ENCODE measurements at places on chromosomes 13 and 19. TPM values are rescaled to one million over a fixed set of nuclear protein-coding genes. Genes with fewer than 3 reads are reported as not detected.

GRCh38 chr13:31747291-31747690 lies 8.0 kb downstream of the RXFP2 start:
- no peaks in the 10 kb centered on the region for H3K4me1 ChIP-seq
- H3K27me3 ChIP-seq, result no peaks in the 10 kb centered on the region
- no peak for DNase-seq
- H3K27ac ChIP-seq, result no peak overlapping the region
- H3K36me3 ChIP-seq, result no peaks in the 10 kb centered on the region
- H3K4me3 ChIP-seq, result no peak overlapping the region

- H3K4me3 ChIP-seq, result no peak overlapping the region
- peaks cover 19% of the 10 kb centered on the region for H3K4me1 ChIP-seq
- H3K36me3 ChIP-seq, result no peaks in the 10 kb centered on the region
- no peak overlapping the region for H3K27ac ChIP-seq
- DNase-seq, result no peak
These were observed 73.5 kb downstream of the STK24 start for GRCh38 chr13:98503175-98504028.

GRCh38 chr19:3986260-3987041 lies 1.2 kb upstream of the EEF2 start:
- DNase-seq, result peak; percentile 60
- peak overlapping the region; percentile 13 for H3K4me3 ChIP-seq
- H3K36me3 ChIP-seq, result peaks cover 9% of the 10 kb centered on the region
- peaks cover 27% of the 10 kb centered on the region for H3K4me1 ChIP-seq
- peak overlapping the region; percentile 28 for H3K27ac ChIP-seq
- H3K27me3 ChIP-seq, result no peaks in the 10 kb centered on the region

DNA sequence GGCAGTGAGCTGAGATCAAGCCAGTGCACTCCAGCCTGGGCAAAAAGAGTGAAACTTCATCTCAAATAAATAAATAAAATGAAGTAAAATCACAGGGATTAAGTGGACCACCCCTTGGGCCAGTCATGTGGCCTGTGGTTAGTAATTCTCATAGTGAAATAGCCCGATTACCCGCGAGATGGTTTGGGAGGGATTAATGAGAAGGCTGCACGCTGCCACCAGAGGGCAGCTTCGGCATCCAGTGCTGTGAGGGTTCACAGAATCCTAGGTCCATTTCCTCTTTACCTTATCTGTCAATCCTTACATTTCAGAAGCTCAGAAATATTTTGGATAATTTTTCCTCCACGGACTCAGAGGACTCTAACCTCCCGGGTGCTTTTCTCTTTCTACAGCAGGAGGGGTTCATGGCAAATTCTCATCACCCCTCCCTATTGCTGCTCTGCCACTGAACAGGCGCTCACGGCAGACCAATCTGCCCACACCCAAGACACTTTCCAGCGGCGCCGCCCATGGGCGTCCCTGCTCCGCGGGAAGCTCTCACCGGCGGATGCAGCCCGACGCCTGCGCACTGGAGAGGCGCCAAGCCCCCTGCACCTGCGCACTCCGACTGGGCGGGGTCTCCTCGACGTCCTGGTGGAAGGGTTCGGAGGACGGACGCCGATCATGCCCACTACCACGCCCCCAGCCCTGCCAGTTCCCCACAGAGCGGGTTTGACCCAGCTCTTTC lies 11.0 kb downstream of the ZNF835 start:
- no peak overlapping the region for H3K4me3 ChIP-seq
- H3K27me3 ChIP-seq, result no peaks in the 10 kb centered on the region
- DNase-seq, result peak; percentile 15
- no peak overlapping the region for H3K27ac ChIP-seq
- no peaks in the 10 kb centered on the region for H3K36me3 ChIP-seq

GRCh38 chr13:53174545-53174944 lies 145.9 kb downstream of the OLFM4 start:
- H3K27me3 ChIP-seq, result no peaks in the 10 kb centered on the region
- no peak overlapping the region for H3K4me3 ChIP-seq
- H3K4me1 ChIP-seq, result no peaks in the 10 kb centered on the region
- DNase-seq, result no peak
- H3K36me3 ChIP-seq, result no peaks in the 10 kb centered on the region

DNA sequence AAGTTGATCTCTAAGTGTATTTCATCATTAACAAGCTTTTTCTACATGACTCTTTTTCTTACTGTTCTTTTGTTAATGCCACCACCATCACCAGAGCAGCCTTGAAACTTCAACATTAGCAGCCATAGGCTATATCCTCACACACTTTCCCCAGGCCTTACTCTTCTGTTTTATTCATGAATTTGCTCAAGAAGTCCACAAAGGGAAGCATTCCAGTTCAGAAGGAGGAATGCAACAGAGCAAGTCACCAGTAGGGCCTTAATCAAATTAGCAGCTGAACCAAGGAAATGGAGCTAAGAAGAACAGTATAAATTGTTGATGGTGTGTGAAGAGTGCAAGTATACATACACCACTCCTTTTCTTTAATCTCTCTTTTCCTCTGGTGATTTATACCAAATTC lies 223.1 kb downstream of the NBEA start:
- DNase-seq, result no peak
- H3K4me1 ChIP-seq, result no peaks in the 10 kb centered on the region
- no peak overlapping the region for H3K27ac ChIP-seq
- H3K27me3 ChIP-seq, result no peaks in the 10 kb centered on the region
- H3K36me3 ChIP-seq, result no peaks in the 10 kb centered on the region
- no peak overlapping the region for H3K4me3 ChIP-seq

GRCh38 chr13:91148098-91148497 lies 199.4 kb upstream of the MIR17HG start:
- no peak overlapping the region for H3K27ac ChIP-seq
- no peak overlapping the region for H3K4me3 ChIP-seq
- DNase-seq, result no peak
- H3K27me3 ChIP-seq, result no peaks in the 10 kb centered on the region
- H3K4me1 ChIP-seq, result peaks cover 4% of the 10 kb centered on the region
- H3K36me3 ChIP-seq, result no peaks in the 10 kb centered on the region

DNA sequence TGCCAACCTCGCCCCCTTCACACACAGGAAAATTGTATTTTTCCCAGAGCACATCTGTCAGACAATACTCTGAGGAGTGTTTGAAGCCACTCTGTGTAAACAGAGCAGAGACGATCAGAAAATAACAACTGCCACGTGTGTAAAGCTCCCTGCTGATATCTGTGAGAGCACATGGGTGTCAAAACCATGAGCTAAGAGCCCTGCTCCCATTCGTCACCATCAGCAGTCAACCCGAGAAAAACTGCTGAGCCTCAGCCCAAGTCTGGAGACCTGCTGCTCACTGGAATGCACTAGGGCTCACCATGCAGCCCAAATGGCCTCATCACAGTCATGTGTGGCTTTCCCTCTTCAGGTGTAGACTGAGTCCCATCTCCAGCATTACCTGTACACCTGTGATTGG lies 304.1 kb downstream of the FGF14 start:
- DNase-seq, result no peak
- H3K27ac ChIP-seq, result no peak overlapping the region
- H3K27me3 ChIP-seq, result no peaks in the 10 kb centered on the region
- H3K36me3 ChIP-seq, result no peaks in the 10 kb centered on the region
- H3K4me1 ChIP-seq, result no peaks in the 10 kb centered on the region

DNA sequence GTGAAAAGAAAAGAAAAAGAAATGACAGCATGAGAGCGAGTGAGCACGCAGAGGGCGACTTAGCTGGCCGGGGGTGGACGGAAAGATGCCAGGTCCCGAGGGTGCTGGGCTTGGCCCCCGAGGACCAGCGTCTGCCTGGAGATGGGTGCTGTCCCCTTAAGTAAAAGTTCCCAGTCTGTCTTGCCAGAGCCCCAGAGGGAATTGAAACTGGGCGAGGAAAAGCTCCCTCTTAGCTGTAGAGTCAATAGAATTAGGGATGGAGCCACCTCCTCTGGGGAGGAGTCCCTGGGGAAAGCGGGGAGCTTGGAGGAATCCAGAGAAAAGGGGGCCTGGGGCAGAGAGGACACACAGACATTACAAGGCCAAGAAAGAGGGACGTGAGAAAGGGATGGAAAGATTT lies 13.3 kb downstream of the BCAM start:
- H3K27ac ChIP-seq, result no peak overlapping the region
- H3K36me3 ChIP-seq, result no peaks in the 10 kb centered on the region
- no peak for DNase-seq
- no peak overlapping the region for H3K4me3 ChIP-seq

DNA sequence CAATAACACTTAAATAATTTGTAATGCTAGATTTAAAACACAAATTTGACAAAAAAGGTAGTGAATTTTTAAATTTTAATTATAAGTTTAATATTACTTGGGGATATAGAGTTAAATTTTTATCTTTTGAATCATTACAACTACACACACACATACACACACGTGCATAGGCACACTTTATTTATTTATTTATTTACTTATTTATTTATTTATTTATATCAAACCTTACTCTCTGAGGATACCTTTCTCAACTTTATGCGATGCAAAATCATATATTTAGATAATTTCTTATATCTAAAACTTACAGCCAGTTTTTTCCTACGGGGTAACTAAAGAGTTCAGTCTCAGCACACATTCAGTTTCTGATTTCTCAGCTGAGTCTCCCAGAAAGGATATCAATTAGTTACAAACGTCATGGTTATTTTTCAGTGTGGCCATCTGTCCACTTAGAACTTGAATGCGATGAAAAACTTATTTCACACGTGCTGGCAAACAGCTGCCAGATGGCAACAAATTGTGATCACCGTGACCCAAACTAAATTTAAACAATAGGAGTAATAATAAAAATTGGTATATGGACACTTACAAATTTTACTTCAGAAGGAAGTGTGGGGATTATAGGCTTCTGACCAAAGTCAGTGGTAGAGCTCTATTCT lies 683.1 kb upstream of the PRR20A start:
- H3K4me3 ChIP-seq, result no peak overlapping the region
- H3K36me3 ChIP-seq, result no peaks in the 10 kb centered on the region
- no peak for DNase-seq
- H3K27ac ChIP-seq, result no peak overlapping the region
- H3K27me3 ChIP-seq, result no peaks in the 10 kb centered on the region

The SLC6A16 gene
- 3.6 TPM for total RNA-seq

The SMIM24 gene
- total RNA-seq, result 4.3 TPM

The KLF1 gene
- 0.22 TPM for total RNA-seq

The KLK6 gene
- not detected for total RNA-seq

The ARRDC5 gene
- total RNA-seq, result 0.14 TPM

The ZNF524 gene
- total RNA-seq, result 37.0 TPM

The LIPE gene
- total RNA-seq, result 14.4 TPM

All from pancreas (tissue), 10 donors.